ENCODE measurements at places on chromosomes 13 and 19.

- DNase-seq: no peak
Observed at GRCh38 chr13:95206116-95206515, 95.1 kb downstream of the ABCC4 start.

DNA sequence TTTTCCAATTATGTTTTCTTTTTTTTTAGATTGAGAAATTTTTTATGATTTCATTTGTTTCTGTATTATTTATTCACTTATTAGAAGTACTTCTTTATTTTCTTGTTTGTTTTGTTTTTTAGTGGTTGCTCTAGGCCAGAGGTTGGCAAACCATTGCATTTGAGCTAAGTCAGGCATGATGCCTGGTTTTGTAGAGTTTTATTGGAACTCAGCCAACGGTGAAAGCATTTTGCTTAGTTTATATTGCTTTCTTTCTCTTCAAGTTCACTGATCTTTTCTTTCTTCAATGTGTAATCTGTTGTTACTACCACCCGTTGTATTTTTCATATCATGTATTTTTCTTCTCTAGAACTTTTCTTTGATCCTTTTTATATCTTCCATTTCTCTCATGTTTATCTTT lies 19.7 kb downstream of the ZNF567 start:
- DNase-seq: no peak

GRCh38 chr19:6271721-6272410 lies 7.9 kb downstream of the MLLT1 start:
- no peak for DNase-seq

DNA sequence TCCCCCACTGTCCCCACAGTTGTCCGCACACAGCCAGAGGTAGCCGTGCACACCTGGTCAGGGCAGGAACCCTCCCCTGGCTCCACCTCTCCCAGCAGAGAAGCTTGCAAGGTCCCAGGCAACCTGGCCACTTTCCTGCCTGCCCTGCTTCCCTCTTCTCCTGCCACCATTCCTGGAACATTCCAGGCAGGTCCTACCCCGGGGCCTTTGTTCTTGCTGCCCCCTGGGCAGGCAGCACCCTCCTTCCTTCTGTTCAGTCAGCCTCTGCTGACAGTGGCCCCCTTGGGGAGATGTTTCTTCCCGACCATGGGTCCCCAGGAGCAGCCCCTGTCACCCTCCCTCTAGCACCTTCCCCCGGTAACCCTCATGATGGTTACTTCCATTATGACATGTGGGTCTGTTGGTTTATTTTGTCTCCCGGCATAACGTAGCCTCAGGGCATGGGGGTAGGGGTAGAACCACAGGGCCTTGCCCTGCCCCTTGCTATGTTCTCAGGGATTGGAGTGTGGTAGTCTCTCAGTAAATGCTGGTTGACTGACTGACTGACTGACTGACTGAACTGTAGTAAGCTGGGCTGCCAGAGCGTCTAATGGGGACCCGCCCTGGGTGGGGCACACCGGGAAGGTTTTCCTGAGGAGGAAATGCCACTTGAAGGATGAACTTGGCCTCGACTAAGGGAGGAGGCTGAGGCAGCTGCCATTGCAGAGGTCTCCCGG lies 10.8 kb downstream of the PAK4 start:
- no peak for DNase-seq

DNA sequence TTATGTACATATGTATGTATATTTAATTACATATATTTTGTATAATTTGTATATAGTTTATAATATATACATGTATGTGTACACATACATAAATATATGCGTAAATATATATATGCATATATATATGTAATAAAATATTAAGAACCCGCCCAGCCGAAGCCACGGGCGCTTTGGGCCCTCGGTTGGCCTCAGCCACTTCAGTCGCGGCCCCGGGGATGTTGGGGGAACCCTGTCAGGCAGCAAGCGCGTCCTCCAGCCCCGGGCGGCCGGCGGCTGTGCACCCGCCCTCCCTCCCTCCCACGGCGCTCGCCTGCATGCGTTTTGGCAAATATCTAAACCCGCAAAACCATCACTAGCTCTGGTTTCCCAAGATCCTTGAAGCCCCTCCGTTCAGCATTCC lies 7.9 kb upstream of the ZNF606 start:
- DNase-seq: no peak

GRCh38 chr13:64723724-64724123 lies 2506.4 kb downstream of the PCDH9 start:
- DNase-seq: no peak

DNA sequence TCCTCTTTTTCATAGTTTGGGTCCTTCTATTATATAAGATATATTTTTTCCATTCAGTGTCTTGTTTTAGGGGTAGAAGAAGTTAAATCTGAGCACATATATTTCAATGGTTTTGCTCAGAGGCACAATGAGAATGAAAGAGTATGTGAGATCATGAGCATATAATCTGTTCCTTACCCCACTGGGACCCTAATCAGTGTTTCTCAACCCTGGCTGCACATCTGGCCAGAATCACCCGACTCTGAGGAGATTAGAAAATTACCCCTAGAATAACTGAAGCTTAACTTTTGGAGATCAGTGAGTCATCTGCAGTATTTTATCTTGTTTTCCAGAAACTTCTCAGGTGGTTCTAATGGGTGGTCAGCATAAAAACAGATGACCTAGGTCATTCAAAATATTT lies 782 bp downstream of the CYSLTR2 start:
- no peak for DNase-seq

DNA sequence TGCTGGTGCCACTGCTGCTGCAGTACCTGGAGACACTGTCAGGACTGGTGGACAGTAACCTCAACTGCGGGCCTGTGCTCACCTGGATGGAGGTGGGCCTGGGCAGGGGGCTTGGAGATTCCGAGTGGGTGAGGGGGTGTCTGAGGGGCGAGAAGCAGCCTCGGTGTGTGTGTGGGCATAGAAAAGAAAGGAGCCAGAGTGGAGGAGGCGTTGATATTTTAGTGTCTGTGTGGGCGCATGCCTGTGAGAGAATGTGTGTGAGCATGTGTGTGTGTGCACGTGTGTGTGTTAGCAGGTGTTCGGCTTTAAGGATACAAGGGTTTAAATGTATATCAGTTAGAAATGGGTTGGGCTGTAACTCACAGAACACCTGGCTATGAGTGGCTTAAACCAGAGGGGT lies 3.7 kb downstream of the ARHGAP33 start:
- no peak for DNase-seq

DNA sequence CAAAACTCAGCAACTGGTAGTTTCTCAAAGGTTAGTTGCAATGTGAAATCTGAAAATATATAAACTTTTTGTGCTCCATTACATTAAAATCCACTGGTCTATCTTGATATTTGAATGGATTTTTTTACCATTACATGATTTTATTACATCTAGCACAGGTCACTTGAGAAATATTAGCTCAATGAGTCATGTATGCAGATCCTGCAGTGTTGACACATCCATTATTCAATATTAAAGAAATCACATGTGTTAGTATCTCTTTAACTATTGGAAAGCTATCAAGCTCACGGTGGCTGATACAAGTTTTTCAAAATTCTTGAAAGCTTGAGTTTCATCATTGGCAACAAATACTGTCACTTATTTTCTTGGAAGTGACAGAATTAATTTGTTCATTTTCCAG lies 373.9 kb upstream of the TSHZ3 start:
- no peak for DNase-seq

- no peak for DNase-seq
Observed at GRCh38 chr19:18743784-18744418, 47.2 kb downstream of the COMP start.

- DNase-seq: no peak
Observed at GRCh38 chr19:52474351-52475127, 21.2 kb downstream of the ZNF578 start.

DNA sequence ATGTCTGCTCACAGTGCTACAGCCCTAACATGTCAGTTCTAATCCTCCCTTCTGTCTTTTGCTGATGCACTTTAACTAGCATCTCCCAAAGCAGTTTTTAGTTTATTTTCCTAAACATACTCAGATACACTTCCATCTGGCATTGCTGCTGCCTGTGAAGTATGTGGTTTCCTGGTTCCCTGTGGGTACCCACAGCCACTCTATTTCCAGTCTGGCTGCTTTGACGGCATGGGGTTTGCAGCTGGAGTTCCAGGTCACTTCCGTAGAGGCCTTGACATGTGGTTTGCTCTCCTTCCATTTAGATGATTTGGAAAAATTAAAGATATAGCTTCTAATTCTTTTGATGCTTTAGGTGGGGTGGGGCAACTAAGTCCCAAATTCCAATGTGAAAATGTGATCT lies 375.5 kb downstream of the PCDH20 start:
- no peak for DNase-seq

- no peak for DNase-seq
Observed at GRCh38 chr19:31693131-31693932, 344.1 kb upstream of the TSHZ3 start.

GRCh38 chr13:49258089-49258796 lies 10.5 kb downstream of the CDADC1 start:
- DNase-seq: no peak

DNA sequence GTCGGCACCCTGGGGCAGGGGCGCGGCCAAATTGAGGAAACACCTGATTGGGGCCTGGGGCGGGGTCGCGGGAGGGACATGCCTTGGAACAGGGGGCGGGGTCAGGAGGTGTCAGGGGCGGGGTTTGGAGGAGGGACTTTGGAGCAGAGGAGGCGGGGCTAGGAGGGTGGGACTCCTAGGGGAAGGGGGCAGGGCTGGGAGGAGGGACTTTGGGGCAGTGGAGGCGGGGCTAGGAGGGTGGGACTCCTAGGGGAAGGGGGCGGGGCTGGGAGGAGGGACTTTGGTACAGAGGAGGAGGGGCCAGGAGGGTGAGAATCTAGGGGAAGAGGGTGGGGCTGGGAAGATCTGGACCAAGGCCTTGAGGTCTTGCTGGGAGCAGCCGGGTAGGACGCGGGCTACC lies 21.9 kb downstream of the GRIN2D start:
- DNase-seq: peak; percentile 40

GRCh38 chr19:4186087-4186993 lies 3.9 kb downstream of the ANKRD24 start:
- DNase-seq: peak; percentile 18

- DNase-seq: no peak
Observed at GRCh38 chr13:48580896-48581295, 48.0 kb upstream of the RCBTB2 start.

- no peak for DNase-seq
Observed at GRCh38 chr19:11191273-11191755, 6.0 kb downstream of the KANK2 start.

GRCh38 chr13:98033277-98034247 lies 80.1 kb downstream of the IPO5 start:
- DNase-seq: peak; percentile 82

- no peak for DNase-seq
Observed at GRCh38 chr19:9877780-9878510, 42.8 kb downstream of the PIN1 start.

DNA sequence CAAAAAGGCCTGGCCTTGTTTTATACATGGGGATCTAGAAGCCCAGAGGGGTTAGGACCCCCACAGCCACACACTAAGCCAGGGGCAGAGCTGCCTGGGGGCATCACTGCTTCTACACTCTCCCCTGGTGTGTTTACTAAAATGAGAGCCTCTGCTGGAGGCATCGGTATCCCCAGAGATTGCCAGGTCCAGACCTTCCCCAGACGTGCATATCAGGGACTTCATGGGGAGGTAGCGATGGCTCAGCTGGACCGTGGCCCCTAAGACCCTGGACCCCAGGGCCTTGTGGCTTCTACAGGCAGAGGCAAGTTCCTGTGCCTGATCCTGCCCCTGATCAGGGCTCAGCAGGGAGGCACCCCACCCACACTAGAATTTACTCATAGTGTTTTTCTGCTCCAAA lies 13.5 kb downstream of the CLPTM1 start:
- DNase-seq: no peak

GRCh38 chr19:52527956-52528351 lies 486 bp downstream of the ZNF808 start:
- peak; percentile 42 for DNase-seq

GRCh38 chr13:24265453-24265852 lies 43.9 kb upstream of the C1QTNF9 start:
- DNase-seq: no peak

Data from NCI-H526 treated with DMSO at 0.1 percent for 48 hours (cell line).